ENCODE measurements at places on chromosomes 2 and 18.

- DNase-seq: no peak
These were observed 76.2 kb downstream of the CHRNA1 start for GRCh38 chr2:174688079-174688478.

DNA sequence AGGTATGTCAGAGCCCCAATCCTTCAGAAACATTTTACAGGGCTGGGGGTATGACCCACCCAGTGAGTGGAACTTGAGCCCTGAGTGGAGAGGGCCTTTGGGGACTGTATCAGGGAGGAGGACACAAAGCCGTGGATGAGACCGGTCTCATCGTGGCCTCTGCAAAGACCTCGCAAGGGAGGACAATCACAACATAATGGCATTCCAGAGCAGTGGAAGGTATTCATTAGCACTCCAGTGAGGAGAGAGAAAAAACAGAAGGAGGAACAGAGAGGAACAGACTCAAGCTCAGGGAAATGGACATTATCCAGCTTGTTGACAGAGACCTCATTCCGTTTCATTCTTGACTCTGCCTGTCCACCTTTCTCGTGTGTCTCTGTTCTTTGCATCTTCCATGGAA lies 38.8 kb upstream of the CTAGE1 start:
- DNase-seq: no peak

GRCh38 chr2:222877556-222878300 lies 16.9 kb downstream of the ACSL3 start:
- no peak for DNase-seq

DNA sequence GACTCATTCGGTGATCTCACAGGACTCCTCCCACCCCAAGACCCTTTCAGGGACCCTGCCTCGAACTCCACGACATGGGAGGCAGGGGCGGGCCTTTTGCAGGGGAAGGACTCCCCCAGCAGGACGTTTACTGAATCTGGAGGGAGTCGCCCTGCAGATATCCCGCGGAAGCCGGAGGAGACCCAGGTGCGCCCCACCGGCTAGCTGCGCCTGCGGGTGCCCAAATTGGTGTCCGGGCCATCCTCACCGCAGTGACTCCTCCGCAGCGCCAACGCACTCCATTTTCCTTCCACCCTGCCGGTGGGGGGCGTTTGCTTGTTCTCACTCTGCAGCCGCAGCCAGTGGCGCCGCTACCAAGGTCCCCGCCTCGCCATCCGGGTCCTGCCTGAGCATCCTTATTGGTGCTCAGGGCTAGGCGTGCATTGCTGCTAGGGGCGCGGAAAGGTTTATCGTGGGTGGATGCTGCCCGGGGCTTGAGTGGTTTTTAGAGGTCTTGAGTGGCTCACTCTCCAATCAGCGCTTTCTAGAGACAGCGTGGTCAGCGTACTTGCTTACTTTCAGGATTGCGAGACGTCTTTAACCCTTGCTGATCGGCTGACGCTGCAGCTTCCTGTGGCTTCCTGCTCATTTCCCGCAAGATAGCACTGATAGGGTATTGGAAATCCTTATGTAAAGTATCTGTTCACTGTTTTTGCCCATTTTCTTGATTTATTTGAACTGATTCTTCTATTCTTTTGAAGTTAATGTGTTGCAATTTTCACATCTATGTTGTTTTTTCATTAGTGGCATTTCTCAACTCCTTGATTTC lies 81.4 kb downstream of the BIN1 start:
- peak; percentile 28 for DNase-seq

DNA sequence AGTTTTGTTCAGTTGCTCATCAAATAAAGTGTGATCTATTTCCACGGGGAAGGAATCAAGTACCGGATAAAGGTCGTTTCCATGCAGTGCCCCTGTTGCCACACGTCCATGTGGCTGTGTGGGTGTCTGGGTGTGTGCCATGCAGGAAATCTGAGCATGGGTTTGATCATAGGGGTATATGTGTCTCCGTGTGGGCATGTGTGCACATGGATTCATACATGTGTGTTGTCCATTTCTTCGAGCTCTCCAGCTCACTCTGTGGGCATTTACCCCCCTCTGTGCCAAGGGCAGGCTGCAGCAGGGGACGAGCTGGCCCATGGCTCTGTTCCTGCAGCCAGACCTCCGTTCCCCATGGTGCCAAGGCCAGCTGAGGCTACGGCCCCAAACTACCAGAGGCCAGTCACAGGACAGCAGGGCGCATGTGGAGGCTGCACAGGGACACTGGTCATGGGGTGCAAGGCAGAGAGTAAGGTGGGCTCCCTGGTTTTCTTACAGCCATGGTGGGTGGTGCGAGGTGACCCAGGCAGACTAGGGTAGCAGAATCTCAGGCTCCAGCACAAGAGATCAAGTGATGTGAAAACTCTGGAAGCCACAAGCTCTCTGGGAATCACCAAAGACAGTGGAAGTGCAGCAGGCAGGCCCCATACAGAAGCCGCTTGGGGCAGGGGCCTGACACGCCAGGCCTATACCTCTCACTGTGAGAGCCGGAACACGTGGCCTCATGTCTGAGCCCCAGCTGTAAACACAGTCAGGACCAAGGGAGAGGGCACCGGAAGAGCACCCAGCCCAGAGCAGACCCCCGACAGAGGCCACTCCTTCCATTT lies 66.4 kb upstream of the RAB6C start:
- no peak for DNase-seq

GRCh38 chr2:238225911-238226697 lies 13.7 kb downstream of the HES6 start:
- no peak for DNase-seq

DNA sequence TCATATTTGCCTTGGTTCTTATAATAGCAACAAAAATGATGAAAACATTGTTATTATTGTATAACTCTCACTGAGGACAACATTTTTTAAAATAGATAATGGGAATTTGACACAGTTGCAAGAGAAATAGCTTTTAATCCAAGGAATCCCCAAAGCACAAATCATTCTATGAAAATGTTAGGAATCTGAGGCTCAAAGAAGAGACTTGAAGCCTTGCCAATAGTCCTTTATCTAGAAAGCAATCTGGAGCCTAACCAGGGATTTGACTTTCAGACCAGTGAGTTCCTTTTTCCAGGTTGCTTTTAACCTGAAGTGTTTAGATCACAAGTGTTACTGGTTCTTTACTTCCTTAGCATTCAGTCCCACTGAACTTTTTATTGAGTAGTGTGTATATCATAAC lies 574.5 kb upstream of the ZEB2 start:
- no peak for DNase-seq

DNA sequence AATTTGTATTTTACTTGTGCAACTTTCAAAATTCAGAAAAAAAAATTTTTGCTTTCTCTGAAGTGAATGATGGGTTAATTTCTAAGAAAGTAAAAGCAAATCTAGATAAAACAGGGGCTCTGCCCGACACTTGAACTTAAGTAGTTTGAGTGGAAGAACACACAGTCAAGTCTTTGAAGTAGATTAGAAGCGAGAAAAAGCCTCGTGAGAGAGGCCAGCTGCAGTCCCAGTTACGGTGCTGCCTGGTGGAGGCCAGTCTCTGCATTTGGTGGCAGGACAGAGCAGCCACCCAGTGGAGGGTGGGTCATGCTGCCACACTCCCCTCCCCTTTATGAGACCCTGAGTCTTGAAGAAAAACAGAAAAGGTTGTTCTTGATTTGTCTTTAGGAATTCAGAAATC lies 81.8 kb downstream of the INPP5D start:
- DNase-seq: no peak

DNA sequence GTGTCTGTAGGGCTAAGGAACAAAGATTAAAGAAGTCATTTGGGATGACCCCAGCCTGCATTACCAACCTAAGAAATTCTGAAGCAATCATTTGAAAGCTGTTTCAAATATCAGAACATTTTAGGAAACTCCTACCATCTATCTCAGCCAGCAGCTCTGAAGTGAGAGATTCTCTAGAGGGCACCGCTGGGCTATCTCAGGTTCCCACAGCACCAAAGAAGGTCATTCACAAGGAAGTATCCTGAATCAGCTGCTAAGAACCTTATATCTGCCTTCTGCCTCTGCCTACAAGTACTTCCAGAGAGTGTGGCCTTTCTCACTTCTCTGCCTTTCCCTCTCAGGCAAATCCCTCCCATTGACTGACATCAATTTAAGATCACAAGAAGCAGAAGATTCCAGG lies 13.4 kb upstream of the EVA1A start:
- DNase-seq: no peak

DNA sequence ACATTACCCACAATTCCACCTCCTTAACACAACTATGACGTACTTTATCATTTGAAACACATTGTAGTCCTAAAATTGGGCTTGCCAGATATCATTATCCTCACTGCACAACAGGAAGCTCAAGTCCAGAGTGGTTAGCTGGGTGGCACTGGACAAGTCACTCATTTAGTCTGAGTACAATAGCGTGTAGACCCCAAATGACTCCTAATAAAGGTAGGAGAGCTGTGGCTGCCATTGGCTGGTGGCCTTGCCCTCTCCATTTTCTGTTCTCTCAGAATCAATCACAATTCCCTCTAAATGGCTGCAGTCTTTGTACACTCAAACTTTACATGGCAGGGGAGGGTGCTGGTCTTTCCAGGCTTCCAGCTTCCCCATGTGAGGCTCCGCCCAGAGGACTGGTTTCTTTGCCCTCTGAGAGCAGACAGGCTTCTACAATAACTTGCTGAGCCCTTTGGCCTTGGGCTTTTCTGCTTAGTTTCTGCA lies 11.7 kb downstream of the PSTPIP2 start:
- DNase-seq: no peak

GRCh38 chr2:196399722-196400691 lies 228.6 kb upstream of the STK17B start:
- peak; percentile 42 for DNase-seq

DNA sequence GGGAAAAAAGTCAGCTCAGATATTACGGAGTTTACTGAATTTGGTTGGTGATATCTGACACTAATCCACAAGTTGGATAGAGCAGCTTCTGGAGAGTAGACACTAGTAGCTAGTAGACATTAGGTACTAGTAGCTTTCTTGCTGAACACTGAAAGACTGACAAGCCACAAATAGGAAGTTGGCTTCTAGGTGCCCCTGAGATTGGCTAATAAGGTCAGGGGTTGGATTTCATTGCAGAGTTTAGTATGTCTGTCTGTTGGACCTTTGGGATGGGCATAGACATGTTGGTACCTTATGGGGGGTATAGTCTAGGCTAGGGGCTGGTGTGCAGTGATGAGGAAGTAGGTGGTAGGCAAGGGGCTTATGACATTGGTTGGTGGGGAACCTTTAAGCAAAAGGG lies 164.9 kb upstream of the LRRTM1 start:
- no peak for DNase-seq

DNA sequence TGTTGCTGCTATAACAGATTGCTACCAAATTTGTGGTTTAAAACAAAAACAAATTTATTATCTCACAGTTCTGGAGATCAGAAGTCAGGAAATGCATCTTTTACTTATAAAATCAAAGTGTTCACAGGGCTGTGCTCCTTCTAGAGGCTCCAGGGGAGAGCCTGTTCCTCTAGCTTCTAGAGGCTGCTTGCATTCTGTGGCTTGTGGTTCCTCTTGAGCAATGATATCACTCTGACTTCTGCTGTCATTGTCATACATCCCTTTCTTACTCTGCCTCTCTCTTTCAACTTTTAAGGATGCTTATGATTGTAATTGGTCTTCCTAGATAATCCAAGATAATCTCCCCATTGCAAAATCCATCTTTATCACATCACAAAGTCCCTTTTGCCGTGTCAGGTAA lies 6.1 kb upstream of the DCC start:
- no peak for DNase-seq

DNA sequence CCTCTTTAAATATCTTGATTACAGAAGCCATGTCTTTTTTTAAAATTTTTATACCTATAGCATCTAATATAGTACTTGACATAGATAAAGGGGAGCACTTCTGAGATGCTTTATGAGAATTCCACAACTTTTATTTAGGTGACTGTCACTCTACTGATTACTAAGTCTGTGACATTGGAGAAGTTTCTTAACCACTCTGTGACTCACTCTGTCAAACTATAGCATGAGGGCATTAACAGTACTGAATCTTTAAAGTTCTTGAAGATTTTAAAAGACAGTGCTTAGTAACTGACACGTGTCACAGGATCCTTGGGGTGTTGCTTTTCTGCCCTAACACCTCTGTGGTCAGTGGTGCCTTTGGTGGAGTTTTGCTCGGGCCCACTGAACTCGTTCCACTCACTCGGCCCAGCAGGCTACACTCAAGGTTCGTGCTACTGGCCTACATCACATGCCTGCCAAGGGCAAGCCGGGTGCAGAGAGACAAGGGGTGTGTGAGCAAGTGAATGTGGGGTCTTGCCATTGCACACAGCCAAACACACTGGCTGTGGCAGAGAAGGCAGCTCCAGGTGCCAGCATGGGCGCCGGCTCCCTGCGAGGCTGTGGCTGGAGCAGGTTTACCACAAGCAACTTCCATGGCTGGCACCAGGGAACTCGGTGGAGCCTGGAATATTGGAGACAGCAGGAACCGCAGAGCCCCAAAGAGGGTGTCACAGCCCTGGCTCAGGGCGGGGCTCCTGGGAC lies 734.0 kb upstream of the CDH7 start:
- no peak for DNase-seq

- peak; percentile 57 for DNase-seq
These were observed 289.1 kb downstream of the GULP1 start for GRCh38 chr2:188580738-188581137.

GRCh38 chr2:73652348-73652747 lies 10.1 kb upstream of the NAT8 start:
- DNase-seq: no peak

- peak; percentile 90 for DNase-seq
These were observed 48.2 kb upstream of the TMEM200C start for GRCh38 chr18:5943514-5943913.

GRCh38 chr2:132632000-132632649 lies 37.9 kb downstream of the LYPD1 start:
- no peak for DNase-seq

DNA sequence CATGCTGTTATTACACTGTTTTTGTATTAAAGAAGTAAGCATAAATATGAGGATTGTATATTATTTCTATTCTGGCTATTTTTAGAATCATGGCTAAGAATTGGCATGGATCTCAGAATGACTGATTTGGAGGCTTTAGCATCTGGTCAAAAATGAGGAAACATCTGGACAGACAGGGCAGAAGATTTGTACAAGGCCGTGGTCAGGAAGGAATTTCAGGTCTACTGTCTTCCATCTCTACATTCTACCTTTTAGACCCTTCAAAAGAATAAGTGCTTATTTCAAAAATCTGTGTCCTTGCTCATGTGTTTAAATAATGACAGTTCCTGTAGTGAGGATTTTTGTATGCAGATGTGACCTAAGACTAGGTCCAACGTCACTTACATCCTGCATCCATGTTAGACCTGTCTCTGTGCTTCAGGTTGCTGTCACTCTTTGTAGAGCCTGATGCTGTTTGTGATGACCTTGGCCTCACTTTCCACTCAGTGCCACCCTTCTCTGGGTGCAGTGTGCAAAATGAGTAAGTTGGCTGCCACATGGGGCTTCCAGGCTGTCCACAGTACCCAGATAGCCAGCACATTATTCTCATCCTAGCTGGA lies 54.7 kb upstream of the B3GNT2 start:
- DNase-seq: no peak

GRCh38 chr2:86477349-86477748 lies 36.2 kb downstream of the KDM3A start:
- no peak for DNase-seq

- DNase-seq: no peak
These were observed 97.1 kb upstream of the MAP4K3 start for GRCh38 chr2:39534095-39534711.
